ENCODE measurements at places on chromosomes 1 and 21.

DNA sequence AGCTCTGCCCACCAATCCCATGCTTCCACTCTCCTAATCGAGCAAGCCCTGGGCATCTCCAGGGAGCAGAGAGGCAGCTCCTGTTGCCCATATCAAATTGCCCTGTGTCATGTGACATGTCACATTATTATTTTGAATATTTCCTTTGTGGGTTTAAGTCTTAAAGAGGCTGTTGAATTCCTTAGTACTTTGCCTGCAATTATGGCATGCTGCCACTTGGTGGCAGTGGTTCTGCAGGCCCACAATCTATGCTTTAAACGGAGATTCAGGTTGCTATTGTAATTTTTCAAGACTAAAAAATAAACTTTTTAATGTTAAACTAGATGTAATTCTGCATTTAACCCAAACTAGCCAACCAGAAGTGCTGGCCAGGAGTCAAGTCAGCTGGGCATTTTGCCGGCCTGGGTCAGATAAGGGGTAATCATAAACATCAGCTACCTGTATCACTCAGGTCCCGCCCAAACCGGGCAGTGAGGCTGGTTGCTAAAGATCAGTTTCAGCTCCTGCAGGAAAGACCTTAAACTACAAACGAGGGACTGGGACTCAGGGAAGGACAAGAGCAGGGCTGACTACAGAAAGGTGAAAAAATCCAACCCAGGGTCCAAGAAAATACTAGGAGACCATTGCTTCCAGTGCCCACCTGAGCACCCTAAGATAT is 37.3 kb upstream of the ARHGEF16 start:
- no peak for DNase-seq

DNA sequence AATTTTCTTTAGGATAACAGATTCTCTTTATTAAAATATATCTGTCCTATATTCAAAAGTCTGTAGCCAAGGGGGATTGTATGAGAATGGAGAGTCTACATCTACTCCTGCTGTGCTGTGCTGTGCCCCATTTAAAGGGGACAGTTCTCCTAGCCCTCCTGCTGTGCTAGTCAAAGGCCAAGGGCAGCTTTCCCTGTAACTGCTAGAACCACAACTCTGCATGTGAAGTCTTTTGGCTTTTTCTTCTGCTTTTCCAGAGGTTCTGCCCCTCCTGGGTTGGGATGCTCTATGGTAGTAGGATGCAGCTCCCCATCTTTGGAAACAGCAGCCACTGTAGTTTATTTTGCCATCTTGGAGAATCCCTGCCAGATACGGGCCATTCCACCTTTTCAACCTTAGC is 197.5 kb upstream of the JUN start:
- DNase-seq: no peak

DNA sequence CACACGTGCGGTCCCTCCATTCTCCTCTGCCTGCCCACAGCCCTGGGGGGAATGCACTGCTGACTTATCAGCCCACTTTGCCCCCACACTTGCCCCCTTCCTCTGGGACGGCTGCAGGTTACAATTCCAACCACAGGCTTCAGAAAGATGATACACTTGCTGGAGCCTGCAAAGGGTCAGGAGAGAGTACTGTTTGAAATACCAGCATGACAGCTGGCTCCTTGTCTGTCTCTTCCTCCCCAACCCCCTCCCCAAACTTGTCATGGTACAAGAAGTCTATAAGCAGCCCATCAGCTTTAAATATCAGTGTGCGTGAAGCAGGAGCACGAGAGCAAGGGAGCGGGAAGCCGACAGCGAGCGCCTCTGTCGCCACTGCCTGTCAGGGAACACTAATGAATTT is 62.4 kb downstream of the ERI3 start:
- DNase-seq: no peak

GRCh38 chr1:221066351-221067001 is 187.2 kb downstream of the HLX start:
- no peak for DNase-seq

DNA sequence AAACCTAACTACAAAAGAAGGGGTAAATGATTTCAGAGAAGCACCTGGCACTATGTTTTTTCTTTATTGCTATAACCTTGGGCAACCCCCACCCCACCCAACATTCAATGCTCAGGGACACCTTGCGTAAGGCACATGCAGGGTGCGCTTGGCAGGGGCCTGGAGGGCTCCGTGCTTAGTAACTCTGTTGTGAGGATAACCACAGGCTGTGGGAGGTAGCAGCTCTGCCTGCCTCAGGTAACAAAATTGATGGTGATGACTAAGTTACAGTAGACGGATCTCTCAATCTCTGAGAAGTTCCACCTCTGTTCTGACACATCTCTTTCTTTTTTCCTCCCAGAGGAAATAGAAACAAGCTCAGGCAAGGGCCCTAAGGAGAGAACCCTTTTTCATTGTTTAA is 8.7 kb upstream of the CCN1 start:
- no peak for DNase-seq

DNA sequence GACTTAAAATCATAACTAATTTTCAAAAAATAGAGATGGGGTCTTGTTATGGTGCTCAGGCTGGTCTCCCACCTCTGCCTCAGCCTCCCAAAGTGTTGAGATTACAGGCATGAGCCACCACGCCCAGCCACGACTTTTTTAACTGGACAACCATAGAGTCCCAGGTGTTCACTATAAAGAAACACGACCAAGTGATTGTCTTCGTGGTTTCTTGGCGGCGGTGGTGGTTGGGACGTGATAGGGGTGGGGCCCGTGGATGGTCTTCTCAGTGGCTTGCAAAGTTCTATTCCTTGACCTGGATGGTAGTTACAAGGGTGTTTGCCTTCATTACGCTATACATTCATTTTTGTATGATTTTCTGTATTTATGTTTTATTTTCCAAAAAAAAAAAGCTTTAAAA is 34.6 kb upstream of the COX20 start:
- no peak for DNase-seq

DNA sequence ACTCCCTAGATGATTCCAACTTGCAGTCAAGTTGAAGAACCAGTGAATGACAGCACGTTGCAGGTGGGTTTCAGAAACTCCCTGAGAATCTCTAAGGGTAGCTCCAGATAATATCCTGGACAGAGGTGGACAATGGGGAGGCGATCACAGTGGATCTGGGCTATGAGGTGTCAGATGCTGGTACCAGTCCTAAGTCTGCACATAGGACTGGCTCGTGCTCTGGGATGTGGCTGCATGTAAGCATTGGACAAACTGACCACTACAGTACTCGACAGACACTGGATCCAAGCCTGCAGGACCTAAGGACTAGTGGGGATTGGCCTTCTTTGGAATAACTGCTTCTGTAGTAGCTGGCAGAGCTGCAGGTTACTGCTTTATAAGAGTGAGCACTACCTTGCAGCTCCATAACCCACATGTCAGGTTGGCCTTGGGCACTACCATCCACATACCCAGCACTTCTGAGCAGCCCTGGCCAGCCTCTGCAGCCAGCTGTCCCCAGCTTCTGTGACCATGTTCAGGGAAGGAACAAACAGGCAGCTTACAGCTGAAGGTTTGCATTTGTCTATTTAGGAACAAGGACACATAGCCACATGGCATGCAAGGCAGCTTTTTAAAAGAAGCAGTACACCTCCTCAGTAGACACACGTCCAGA is 33.2 kb upstream of the DNAH14 start:
- no peak for DNase-seq

DNA sequence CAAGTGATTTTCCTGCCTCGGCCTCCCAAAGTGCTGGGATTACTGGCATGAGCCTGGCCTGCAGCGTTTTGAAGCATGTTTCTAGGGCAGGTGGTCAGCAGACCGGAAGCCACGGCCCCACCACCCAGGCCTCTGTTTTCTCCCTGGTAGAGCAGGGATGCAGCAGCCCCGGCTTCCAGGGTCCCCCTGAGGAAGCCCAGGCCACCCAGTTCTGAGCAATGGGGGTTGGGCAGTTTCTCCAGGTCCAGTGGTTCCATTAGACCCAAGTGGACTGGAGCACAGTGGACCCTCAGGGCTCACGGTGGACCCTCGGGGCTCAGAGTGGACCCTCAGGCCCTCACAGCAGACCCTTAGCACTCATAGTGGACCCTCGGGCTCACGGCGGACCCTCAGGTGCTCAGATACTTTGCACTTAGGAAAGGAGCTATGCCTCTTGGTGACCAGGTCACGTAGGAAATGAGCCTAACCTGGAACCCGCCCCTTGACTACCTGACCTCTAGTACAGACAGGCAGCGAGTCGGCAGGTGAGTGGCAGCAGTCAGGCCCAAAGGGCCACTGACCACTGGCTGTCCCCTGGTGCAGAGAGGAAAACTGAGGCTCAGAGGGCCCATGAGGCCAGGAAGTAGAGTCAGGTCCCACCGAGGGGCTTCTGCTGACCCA is 4.6 kb upstream of the FNDC10 start:
- no peak for DNase-seq

GRCh38 chr1:246447501-246447900 is 59.6 kb downstream of the SMYD3 start:
- no peak for DNase-seq

DNA sequence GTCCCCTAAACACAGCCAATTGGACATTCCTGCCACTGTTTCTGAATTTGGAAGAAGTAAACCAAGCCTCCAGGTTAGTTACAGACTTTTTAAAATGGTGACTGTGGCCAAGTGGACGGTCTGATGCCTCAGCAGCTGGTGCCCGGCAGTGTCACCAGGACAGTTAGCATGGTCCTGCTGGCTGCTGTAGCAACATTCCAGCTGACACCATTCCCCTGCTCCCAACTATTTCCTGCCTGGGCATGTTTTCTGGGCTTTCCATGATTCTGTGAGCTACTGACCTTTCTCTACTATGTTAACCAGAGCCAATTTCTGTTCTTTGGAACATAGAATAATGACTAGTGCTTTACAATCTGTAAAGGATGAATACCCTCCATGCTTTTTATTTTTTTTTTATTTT is 95.0 kb downstream of the TLR5 start:
- DNase-seq: no peak

DNA sequence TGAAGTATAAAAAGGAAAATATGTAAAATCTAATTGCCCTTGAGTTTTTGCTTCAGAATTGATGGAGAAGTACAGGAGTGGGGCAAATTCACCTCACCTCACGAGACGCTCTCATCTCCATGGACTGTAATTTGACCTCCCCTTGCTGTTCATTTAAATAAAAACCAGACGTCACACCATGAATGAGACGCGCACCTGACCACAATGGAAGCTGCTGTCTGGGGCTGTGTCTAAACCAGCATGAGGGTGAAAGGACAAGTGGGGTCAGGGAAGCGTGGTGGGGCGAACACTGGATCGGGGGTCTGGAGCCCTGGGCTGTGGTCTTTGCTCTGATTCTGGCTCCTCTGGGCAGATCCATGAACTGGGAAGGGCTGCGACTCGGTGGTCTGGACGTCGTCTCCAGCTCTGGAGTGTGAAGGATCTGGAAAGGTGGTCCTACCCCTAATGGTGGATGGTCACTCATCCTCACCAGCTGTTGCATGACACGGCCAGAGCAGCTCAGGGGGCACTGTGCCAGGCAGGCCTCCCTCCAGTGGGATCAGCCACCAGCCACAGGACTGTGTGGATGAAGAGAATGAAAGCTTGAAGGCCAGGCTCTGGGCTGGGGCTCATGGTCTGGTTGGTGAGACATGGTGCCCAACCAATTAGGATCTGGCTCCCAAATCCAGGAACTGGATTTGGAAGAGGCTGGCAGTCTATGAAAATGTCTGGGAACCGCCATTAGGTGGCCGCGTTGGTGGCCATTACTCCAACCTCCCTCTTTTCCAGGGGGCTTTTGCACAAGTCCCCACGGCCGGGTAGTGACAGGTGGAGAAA is 728.6 kb downstream of the PTPRU start:
- no peak for DNase-seq
